ENCODE measurements at places on chromosomes 6 and 20. TPM values are rescaled to one million over a fixed set of nuclear protein-coding genes. Genes with fewer than 3 reads are reported as not detected.

The GHRH gene
- total RNA-seq = not detected

The CST4 gene
- not detected for total RNA-seq

The PKIB gene
- total RNA-seq = 1.1 TPM

The COL21A1 gene
- not detected for total RNA-seq

Measured in activated naive CD4-positive, alpha-beta T cell treated with anti-CD3 and anti-CD28 coated beads, Interleukin-2, amount 50 U/mL, for 72 hours (primary cell).